ENCODE measurements at places on chromosomes 13 and 19.

DNA sequence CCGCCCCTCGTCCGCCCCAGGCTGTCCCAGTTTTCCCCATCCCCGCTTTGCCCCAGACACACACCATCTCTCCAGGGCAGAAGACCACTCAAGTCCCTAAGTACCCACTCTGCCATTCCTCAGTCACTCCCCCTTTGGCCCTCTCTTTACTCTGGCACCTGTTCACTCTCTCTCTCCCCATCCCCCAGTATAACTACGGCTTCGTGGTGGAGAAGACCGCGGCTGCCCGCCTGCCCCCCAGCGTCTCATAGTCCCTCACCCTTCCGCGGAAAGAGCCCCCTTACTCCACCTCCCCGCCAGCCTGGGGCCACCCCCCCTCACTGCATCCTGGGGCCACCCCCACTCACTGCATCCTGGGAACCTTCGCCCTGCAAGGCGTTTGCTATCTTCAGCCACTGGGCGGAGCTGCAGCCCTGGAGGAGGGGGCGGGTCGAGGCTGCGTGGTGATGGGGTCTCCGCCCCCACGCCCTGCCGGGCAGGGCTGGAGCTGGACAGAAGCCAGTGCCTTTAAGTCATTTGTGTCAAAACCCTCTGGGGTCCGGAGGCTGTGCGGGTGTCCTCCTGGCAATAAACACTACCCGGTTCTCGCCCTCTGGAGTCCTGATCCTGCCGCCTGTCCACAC lies 5.0 kb downstream of the MVB12A start:
- DNase-seq, result peak; percentile 23

DNA sequence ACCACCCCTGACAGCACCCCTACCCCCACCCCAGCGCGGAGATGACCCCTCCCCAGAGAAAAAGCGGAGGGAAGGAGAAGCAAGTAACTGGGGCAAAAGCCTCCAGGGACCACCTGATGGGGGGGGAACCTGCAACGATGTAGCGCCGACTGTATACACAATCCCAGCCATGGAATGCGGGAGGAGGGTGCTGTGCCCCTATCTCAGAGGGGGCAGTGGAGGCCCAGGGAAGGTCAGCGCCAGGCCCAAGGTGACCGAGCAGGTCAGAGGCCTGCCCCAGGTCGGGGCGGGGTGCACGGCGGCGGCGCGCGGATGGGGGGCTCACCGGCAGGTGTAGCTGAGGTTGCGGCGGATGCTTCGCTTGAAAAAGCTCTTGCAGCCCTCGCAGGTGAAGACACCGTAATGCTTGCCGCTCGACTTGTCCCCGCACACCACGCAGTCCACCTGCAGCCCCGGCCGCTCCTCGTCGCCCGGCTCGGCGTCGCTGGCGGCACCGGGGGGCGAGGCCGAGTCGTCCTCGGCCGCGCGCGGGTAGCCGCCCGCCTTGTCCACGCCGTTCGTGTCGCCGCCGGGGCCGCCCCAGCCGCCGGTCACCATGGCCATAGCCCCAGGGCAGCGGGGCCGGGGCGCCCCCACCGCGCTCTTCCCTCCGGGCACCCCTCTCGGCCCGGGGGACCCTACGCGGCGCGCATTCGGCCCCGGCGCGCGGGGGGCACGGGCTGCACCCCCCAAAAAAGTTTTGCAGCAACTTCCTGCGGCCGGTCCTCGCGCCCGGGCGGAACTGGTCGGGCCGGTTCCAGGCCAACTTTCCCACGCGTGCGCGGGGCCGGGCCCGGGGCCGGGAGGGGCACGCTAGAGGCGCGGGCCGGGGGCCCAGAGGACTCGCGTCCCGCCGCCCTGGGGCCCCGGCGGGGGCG lies 843 bp downstream of the NR2F6 start:
- no peak for DNase-seq

GRCh38 chr19:4268816-4269430 lies 10.1 kb upstream of the SHD start:
- DNase-seq, result no peak

DNA sequence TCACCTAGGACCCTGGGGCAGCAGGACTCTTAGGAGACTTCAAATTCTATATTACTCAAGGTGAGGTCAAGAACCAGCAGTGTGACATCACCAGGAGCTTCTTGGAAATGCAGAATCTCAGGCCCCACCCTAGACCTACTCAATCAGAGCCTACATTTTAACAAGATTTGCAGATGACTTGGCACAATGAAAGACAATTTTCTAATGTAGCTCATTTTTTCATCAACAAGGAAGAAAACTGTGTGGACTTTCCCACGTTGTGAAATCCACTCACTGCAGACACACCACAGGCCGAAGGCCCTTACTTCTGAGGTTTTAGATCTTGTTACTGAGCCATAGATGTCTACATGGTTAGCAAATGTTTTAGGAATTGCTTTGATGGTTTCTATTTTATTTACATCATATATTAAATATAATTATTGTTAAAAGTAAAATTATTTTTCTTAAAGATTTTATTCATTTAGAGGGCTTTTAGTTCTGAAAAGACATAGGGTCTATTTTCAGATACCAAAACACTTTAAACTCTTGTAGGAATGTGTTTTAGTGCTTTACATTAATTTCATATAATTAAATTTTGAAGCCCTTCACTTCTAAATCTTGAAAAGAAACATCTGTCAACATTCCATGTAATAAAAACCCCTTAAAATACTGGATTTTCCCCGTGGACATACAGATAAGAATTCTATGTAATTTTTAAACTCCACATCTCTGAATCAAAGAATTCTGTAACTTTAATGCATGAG lies 18.5 kb upstream of the STARD13 start:
- peak; percentile 24 for DNase-seq

DNA sequence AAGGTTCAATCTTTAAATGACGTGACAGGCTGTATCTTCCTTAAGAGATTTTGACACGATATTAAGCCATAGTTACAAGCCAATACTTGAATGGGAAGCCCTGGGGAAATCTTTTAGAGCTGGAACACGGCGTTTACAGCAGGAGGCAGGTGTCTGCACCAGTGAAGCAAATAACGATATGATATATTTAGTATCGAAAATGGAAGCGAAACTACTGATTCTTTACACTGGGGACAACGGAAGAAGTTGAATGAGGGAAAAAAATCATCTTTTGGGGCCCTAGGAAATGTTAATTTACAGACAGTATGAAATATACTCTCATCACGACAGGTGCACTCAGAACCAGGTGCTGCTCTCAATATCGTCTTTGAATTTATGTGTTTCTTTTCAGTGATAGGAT lies 793.9 kb upstream of the PCDH20 start:
- no peak for DNase-seq

- no peak for DNase-seq
These were observed 21.8 kb downstream of the PROSER1 start for GRCh38 chr13:39016087-39016486.

DNA sequence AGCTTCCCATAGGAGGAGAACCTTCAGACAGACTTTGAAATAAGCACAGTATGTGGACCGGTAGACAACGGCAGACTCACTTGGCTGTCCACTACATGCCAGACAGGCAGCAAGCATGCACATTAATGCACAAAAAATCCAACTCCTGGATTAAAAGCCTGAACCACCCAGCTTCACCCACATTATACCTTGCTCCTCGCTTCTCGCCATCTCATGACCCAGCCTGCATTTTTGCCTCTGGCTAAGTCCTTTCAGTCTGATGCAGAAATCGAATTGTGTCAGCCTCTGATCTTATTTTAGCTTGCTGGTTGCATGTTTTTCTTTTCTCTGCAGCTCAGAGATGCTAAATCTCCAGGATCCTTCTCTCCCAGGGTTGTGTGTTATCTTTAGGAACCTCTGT lies 358.7 kb downstream of the RFC3 start:
- no peak for DNase-seq

GRCh38 chr13:106536244-106537034 lies 977 bp upstream of the EFNB2 start:
- peak; percentile 83 for DNase-seq

- DNase-seq, result peak; percentile 71
These were observed 7.7 kb downstream of the PNMA8B start for GRCh38 chr19:46487802-46488445.

DNA sequence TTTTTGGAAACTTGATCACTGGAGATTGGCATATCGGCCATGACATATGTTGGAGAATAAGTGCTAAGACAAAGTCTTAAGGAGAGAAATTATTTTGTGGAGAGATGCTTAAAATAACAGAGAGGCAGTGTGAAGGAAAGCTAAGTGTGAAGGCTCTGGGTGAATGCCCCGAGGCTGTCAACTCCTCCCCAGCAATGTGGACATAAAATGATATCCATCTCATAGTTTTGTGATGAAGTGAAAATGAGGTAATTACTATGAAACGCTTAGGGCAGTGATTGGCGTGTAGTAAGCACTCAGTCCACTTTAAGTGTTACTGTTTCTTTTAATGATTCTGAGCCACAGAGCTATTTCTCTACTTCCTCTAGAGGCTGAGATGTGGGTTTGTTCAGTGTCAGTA lies 195.8 kb upstream of the KLF12 start:
- no peak for DNase-seq

DNA sequence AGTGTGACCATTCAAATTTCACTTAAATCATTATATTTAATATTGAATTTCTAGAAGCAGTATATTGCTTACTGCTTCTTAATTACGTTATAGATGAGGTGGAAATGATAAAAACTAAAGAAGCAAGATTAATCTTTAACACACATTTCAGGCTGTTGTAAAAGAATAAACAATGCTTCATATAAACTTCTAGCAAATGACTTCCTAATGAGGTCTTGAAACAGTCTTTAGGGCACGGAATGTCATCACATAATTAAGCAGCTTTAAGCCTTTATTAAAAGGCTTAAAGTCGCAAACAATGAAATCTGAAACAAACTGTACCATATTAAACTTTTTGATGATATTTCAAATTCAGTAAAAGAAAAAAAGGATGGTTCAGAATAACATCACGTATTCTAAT lies 1.9 kb downstream of the SLITRK6 start:
- DNase-seq, result no peak

DNA sequence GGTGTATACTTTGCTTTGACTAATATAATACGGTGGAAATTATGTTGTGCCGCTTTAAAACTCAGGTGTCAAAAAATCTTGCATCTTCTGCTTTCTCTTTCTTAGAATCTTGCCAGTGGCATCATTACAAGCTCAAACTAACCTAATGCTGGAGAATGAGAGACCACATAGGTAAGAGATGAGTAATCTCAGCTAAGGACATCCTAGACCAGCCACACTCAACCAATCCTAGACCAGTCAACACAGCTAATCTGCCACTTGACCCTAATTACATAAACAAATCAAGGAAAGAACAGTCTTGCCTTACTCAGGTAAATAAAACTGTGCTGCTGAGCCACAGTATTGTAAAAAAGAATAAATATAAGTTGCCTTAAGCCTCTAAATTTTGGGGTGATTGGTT lies 1323.9 kb upstream of the SPRY2 start:
- no peak for DNase-seq
